ENCODE measurements at places on chromosomes 3 and 15.

- peak; percentile 21 for DNase-seq
Measured at GRCh38 chr3:160400030-160400701, 716 bp downstream of the SMC4 start.

DNA sequence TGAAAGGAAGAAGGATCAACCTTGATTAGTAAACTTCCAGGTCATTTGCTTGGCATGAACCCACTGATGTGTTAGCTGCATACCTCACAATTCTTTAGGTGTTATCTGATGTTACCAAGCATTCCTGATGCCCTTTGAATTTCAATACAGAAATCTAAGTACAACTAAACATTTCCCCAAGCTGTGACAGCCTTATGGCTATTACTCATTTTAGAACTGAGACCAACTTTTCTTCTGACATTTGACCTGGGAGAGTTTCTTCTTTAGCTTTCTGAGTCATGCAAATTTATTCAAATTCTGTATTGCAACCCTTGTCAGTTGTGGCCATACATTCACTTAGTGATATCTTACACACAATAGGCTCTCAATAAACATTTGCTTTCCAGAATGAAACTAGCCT lies 124.3 kb downstream of the TIGIT start:
- no peak for DNase-seq

DNA sequence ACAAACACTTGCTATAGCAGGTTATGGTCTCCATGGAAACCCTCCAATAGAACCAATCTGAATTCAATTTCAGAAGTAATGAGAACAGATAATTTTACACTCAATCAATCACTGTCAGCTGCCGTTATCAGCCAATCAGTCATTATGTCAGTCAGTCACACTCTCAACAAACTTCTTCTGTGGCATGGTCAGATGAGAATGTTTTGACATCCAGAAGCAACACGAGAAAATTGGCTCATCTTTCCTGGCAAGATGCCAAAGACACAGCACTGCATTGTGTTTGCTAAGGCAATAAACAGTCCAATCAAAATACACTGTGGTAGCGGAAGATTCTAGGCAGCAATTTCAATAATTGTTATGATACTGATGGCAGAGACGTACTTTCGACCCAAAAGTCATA lies 190.7 kb downstream of the RORA start:
- peak; percentile 70 for DNase-seq

DNA sequence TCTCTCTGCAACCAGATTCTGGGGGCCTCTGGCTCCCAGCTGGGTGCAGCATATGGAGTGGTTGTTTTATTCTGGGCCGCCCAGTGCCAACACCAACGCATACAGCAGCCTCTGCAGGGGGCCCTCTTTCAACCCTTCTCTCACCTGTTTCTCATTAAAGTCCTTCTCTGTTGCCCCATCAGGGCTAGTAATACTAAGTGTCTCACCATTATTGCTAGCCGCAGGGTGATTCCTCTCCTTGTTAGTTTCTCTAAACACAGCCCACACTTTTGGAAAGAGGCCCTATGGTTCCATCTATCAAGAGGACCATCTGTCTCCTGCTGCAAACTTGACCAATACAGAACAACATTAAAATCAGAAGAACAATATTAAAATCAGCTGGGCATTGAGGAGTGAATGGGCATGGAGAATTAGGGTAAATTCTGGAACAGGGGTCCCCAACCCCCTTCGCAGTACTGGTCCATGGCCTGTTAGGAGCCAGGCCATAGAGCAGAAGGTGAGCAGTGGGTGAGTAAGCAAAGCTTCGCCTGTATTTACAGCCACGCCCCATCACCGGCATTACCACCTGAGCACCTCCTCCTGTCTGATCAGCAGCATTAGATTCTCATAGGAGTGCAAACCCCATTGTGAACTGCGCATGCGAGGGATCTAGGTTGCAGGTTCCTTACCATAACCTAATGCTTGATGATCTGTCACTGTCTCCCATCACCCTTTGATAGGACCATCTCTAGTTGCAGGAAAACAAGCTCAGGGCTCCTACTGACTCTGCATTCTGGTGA lies 36.5 kb downstream of the ALS2CL start:
- no peak for DNase-seq

DNA sequence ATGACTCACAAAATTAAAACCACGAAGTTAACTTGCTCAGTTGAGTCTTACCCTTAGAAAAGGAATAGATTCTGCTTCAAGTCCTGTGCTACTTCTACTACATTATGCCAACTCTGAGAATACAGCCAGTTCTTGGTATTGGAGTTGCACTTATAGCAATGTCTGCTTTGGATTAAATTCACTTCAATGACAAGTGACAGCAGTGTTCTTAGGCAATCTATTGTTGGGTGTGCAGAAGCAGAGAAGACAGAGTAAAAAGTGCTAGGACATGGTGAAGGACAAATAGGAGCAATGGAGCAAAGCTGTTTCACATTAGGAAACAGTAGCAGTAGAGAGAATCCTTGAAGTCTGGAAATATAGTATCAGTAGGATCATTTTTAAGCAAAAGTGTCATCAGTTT lies 713.1 kb downstream of the SI start:
- no peak for DNase-seq

DNA sequence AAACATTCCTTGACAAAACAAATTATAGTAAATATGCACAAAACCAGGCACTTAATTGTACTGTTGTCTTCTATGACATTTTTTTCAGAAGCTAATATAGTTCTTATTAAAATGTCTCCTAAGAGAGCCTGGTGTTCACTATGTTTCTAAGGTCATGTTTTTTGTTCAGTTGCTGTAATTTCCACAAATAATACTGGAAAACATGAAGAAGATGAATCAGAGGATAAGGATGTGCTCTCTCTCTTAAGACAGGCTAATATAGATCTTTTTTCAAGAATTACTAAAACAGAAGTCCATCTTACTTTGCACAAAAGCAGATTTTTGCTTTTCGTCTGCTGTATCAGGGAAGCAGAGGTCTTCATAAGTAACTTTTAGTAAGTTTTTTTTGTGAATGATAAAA lies 823.0 kb upstream of the NECTIN3 start:
- DNase-seq, result no peak

DNA sequence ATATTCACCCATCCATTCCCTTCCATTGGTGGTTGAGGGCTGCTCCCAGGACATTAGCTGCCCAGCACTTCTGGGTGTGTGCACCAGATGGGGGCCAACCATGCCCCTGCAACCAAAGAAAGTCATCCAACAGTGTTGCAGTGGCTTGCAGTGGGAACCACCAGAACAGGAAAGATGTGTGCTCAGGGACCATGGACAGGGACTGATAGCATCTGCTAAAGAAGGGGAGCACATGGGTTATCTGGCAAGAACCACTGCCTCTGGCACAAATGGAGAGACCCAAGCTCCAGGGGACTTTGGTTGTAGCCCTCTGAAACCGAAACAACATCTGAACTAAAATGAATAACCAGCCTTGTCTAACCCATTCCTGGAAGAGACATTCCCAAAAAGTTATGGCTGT lies 8.1 kb downstream of the DCLK3 start:
- no peak for DNase-seq

DNA sequence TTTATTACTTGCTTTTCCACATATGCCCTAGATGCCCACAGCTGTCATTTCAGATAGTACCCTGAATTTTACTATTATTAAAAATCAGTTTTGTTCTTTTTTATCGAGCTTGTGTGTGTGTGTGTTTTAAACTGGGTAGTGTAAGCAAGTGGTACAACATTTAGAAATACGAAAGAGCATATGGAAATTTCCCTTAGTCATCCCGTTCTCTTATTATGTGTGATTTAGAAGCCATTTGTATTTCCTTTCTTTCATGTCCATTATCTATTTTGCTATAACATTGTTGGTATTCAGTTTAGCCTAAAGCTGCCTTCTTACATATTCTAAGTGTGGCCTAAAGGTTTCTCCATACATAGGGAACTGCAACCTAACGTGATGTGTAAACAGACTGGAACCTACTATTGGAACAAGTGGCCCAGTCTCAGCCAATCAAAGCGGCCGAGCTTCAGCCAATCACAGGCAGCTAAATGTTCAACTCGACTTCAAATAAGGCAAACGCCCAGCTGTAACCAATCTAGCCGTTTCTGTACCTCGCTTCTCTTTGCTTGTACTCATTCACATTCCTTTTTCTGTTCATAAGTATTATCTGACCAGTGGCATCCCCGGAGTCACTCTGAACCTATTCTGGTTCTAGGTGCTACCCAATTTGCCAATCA lies 14.7 kb upstream of the SYN2 start:
- DNase-seq, result no peak

- DNase-seq, result no peak
Measured at GRCh38 chr15:82792068-82792467, 13.8 kb downstream of the FSD2 start.

DNA sequence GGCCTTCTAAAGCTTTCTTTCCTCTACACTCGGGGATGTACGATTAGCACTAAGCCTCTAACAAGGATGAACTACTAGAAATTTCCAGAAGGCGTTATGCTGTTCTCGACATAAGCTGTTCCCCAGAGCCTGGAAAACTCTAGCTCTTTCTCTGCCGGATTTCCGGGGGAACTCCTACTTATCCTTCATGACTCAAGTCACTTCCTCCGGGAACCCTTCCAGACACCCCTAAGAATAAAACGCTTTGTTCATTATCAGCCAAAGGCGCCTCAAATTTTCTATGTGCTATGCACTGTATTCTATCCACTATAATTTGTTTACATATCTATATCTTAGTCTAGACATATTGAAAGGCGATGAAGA lies 455 bp upstream of the SNAP23 start:
- no peak for DNase-seq

DNA sequence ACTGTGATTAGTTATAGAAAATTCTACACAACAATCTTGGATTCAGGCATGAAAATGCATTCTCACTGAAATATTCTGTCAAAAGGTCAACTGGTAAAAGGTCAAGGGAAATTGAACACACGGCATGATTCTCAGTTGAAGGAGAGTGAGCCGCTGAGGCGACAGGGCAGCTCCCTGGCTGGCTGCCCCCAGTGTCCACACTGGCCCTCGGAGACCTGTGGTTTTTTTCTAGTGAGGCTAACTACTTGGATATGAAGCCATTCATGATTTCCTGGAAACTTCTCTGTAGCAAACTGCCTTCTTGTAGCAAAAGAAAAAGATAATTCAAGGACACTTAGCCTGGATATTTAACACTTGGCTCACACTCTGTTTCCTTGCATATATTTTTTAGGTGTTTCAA lies 37.2 kb downstream of the AADACL2 start:
- DNase-seq, result peak; percentile 20

- no peak for DNase-seq
Measured at GRCh38 chr3:13772885-13773745, 106.8 kb downstream of the WNT7A start.

DNA sequence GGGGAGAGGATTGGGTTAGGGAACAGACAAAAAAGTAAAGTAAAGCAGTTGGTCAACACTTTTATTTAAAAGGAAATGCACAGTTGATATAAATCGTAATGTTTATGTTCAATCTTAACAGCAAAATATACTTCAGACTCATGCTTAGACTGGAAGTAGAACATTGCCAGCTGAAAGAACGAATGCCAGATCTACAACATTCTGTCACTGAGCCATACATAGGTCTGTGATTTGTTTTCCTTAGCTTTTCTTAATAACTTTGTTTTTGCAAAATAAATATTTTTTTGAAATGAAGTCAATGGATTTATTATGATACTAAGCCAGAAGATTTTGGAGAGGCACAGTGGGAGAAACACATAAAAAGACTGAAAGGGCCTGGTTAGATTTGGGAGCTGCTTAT lies 62.0 kb downstream of the LEKR1 start:
- DNase-seq, result no peak

DNA sequence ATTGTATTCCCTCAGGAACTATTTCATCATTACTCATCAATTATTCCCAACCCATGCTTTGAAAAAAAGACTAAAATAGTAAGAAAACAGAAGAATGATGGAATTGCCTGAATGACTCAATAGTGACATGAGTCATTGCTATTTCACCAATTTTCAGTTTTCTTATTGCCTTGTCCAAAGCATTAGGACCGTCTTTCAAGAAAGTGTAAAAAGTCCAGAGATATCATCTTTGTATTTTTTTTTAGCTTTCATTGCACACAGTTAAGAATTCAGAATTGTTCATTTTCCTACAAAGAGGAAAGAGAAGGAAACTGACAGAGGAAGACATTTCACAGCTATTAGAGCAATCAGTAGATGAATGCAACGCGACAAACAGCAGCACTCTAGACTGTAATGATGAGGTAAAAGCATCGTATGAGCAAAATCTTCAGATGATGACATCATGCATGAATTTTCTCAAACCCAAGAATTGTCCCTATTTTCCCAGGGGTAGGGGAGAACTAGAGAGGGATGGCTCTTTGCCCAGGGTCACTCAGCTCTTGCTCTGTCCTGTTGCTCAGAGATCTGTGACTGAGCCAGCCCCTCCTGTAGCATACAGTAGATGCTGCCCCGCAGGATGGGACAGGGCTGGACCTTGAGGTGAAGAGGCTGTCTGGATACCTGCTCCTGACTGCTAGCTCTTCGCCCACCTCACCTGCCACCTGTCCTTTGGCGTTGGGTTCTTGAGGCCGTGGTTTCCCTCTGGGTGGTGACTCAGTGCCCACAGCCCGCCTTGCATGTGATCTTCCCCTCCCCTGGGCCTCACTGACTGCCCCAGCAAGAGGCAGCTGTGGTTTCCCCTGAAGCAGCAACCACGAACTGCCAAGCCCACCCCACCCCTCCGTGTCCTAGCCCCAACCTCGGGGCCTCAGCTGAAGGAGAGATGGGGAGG lies 84.8 kb downstream of the PPCDC start:
- no peak for DNase-seq

GRCh38 chr3:129308636-129309035 lies 30.0 kb downstream of the HMCES start:
- DNase-seq, result no peak

DNA sequence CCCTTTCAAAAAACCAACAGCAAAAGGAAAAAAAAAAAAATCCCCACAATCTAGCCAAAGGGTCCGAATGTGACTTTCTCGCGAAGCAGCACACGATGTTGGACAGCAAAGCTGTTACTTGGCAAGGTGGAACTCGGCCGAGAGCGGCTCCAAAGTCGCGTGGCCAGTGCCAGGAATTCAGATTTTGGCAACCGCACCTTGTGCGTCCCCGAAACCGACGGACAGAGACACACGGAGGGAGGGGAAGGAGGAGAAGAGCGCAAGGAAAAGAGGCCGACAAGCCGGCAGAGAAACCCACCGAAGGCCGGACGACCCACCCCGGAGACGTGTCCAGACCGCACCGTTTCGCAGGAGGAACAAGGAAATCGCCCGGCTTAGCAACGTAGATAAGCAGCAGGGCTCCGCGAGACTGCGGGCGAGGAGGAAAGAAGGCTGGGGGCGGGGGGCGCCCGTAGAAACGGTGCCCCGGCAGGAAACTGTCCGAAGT lies 517.3 kb downstream of the MECOM start:
- DNase-seq, result no peak

- no peak for DNase-seq
Measured at GRCh38 chr3:193843474-193844301, 250.7 kb downstream of the OPA1 start.

All from smooth muscle cell of the brain vasculature (primary cell).